ENCODE measurements at places on chromosomes 1 and 21. TPM values are rescaled to one million over a fixed set of nuclear protein-coding genes. Genes with fewer than 3 reads are reported as not detected.

- no peak overlapping the region for H3K27ac ChIP-seq
- no peak for DNase-seq
- no peaks in the 10 kb centered on the region for H3K27me3 ChIP-seq
- no peaks in the 10 kb centered on the region for H3K36me3 ChIP-seq
Measured at GRCh38 chr1:59062743-59063142, 234.2 kb upstream of the FGGY start.

- no peak overlapping the region for H3K27ac ChIP-seq
- H3K36me3 ChIP-seq: no peaks in the 10 kb centered on the region
- no peaks in the 10 kb centered on the region for H3K4me1 ChIP-seq
- H3K27me3 ChIP-seq: no peaks in the 10 kb centered on the region
- no peak for DNase-seq
Measured at GRCh38 chr1:10651389-10651766, 145.1 kb downstream of the CASZ1 start.

CD5L gene
- total RNA-seq: not detected

LORICRIN gene
- not detected for total RNA-seq

DNA sequence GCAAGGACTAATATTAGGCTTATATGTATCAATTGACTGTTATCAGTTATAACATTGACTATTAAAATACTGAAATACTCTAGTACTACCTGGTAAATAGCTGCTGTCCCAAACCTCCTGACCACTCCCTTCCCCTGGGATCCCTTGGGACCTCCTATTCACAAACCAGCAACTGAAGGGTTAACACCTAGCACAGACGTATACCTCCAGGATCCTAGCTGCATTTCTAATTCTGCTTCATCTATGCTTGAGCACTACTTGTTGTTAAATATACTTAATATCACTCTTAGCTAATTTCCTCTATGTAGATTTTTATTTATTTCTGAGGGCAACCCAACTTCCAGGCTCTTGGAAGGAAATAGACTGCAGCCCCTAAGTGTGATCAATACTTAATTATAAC lies 1.8 kb upstream of the NFYC start:
- H3K36me3 ChIP-seq: no peaks in the 10 kb centered on the region
- no peak for DNase-seq
- H3K27me3 ChIP-seq: no peaks in the 10 kb centered on the region
- no peak overlapping the region for H3K4me3 ChIP-seq

Data from breast epithelium (tissue), 4 donors.